ENCODE measurements at places on chromosomes 3 and 15.
A peak's percentile ranks its signal among the peaks of the same experiment; 100 is the strongest.

- DNase-seq = peak; percentile 1
Measured at GRCh38 chr3:129974833-129975704, 549 bp downstream of the TRH start.

DNA sequence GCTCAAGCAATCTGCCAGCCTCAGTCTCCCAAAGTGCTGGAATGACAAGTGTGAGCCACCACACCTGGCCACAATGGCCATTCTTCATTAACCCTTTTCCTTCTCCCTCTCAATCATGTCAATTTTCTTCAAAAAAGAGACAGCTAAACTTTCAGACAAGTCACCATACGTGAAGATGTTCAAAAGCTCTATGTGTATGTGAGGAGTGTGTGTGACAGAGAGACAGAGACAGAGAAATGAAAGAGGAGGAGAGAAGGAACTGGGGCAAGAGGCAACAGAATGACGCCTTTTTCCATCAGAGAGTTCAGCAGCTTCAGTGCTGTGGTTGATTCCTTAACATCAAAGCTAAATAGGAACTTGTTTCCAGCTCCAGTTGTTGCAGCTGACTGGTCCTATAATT is 27.4 kb downstream of the OSBPL10 start:
- DNase-seq = no peak

- no peak for DNase-seq
Measured at GRCh38 chr3:186170516-186170915, 61.6 kb upstream of the ETV5 start.

DNA sequence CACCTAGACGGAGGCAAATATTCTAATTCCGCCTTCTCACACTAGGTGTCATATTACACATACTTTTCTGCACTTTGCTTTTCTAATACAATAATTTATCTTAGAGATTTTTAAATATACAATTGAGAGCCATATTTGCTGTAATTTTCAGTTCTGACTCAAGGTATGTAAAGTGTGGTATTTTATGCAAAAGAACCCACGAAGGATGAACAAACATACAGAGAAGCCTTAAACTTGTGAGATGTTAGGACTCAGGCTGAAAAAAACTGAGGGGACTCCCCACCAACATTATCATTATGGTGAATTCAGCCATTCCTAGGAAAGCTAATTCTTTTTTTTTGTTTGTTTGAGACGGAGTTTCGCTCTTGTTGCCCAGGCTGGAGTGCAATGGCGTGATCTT is 9.6 kb downstream of the ZBTB11 start:
- no peak for DNase-seq

GRCh38 chr15:27070841-27071240 is 99.9 kb downstream of the GABRG3 start:
- DNase-seq = no peak

GRCh38 chr3:158355623-158356588 is 215.1 kb upstream of the MLF1 start:
- DNase-seq = no peak

DNA sequence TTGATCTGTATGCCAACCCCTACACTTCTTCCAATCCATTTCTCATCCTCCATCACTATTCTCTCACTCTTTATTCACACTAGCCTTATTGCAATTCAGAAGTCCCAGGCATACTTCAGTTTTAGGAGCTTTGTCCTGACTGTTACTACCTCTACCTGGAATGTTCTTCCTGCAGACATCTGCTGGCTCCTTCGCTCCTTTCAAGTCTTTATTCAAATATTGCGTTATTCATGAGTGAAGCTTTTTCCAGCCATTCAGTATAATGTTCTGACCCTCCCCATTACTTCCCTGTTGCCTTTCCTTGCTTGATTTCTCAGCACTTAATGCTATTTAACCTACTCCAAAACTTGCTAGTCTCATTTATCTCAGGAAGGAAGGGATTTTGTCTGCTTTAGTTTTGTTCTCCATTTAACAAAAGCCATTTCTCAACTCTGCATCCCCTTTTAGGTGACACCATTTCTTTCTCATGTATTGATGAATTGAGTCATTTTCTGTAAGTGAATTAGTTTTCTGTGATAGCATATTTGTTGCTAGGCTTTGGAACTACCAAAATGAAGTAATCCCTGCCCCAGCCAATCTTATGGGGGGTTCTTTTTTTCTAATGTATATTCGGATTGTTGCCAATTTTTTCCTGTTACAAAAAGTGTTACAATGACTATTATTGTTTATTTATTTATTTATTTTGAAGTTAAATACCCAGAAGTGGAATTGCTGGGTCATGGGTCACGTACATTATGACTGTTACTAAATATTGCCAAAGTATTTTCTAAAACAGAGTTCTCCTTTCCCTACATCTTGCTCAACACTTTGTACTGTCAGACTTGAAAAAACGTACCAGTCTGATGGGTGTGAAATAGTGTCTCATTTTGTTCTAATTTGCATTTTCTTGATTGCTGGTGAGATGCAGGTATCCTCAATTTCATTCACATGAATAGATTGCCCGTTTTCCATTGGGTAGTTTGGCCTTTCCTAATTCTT is 9.4 kb downstream of the ATP11B start:
- no peak for DNase-seq

GRCh38 chr15:96285729-96286254 is 44.7 kb upstream of the NR2F2 start:
- no peak for DNase-seq

GRCh38 chr3:183875411-183875810 is 9.3 kb downstream of the PARL start:
- DNase-seq = no peak

- peak; percentile 50 for DNase-seq
Measured at GRCh38 chr3:126476166-126477060, 722 bp upstream of the ZXDC start.

- no peak for DNase-seq
Measured at GRCh38 chr3:169242708-169243513, 420.6 kb downstream of the MECOM start.

DNA sequence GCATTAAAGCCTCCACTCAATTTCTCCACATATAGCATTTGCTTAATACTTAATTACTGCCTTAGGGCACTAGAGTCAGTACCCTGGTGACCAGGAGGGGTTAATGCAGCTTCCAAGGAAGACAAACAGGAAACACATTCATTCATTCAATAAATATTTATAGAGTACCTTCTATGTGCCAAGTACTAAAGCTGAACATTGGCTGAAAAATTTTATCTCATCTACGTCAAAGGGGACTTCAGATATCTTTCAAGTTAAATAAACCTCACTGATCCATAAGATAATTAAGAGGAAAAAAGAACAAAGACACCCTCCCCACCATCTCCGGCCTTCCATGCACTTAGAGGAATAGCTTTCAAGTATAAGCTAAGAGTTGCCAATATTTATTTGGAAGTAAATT is 156.9 kb upstream of the PRICKLE2 start:
- no peak for DNase-seq

GRCh38 chr3:52721002-52721729 is 15.3 kb downstream of the SPCS1 start:
- peak; percentile 33 for DNase-seq

DNA sequence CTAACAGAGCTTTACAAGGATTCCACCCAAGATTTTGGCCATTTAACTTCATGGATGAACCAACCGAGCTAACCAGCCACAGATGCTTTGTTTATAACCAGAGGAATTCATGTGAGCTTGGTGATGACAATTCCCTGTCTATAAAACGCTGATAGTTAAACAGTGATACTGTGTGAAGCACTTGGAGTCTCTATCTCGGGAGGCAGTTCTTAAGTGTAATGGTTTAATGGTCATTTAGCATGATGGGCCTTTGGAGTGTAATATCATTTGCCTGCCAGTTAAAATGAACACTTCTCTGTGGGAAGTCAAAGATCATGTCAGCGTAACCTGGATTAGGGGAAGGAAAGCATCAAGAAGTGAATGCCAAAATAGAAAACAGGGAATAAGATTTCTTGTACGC is 368.6 kb upstream of the THRB start:
- no peak for DNase-seq

GRCh38 chr3:119302697-119303551 is 8.7 kb downstream of the ARHGAP31 start:
- no peak for DNase-seq

- no peak for DNase-seq
Measured at GRCh38 chr3:134136604-134137003, 106.9 kb upstream of the SLCO2A1 start.

- no peak for DNase-seq
Measured at GRCh38 chr15:64897345-64897985, 14.2 kb upstream of the ANKDD1A start.

DNA sequence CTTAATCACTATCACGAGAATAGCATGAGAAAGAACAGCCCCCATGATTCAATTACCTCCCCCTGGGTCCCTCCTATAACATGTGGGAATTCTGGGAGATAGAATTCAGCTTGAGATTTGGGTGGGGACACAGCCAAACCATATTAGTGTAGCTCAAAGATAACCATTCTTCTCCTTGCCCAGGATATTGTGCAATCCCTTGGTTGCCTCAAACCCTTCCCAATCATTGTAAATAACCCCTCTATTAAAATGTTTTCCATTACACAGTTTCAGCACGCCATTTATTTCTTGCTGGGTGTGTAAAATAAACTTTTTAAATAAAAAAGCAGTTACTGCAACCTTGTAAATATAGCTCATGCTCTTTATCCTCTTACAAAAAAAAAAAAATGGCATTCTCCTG is 47.7 kb downstream of the ZNF385D start:
- no peak for DNase-seq

- DNase-seq = peak; percentile 50
Measured at GRCh38 chr3:124928333-124929202, 6.0 kb downstream of the MUC13 start.

GRCh38 chr3:134356411-134357040 is 17.7 kb downstream of the AMOTL2 start:
- DNase-seq = no peak

- no peak for DNase-seq
Measured at GRCh38 chr3:151724576-151725562, 8.9 kb upstream of the AADACL2 start.

DNA sequence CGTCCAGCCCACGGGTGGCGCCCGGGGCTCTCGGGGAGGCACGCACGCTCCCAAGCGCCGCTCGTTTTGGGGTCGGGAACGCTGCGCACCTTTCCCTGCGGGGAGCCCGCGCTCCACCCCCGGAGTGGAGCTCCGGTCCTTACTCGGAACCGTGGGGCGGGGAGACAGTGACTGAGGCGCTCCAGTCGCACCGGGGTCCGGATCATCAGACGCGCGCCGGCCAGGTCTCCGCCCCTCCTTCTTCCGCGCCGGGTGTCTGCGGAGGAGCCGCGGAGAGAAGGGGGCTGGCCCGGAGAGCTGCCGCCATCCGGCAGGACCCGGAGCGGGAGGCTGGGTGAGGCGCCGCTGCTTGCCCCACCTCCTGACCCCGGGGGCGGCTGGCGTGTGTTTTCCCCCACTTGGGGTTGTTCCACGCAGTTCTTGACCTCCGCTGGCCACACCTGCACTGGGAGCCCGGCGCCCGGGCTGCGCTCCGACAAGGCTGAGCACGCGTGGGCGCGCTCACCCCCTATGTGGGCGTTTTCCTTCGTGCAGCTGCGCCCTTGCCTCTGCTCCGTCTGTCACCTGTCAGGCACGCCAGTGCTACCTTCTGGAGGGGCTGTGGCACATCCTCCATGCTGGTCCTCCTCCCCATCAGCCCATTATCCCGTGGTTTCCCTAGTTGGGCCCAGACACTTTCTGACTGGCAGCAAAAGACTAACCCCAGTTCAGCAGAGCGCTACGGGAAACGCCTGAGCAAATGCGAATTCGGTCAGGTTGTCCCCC is at the start of gene MCF2L2:
TSS of gene MCF2L2 (minus strand) at position 173 of the 765 bp plus-strand sequence. CDS start 642 bp downstream, outside the sequence.
- DNase-seq = peak; percentile 82

- no peak for DNase-seq
Measured at GRCh38 chr3:151726016-151726415, 7.7 kb upstream of the AADACL2 start.

GRCh38 chr3:25586167-25586505 is 78.6 kb downstream of the TOP2B start:
- DNase-seq = no peak

GRCh38 chr15:95839367-95839782 is 491.1 kb upstream of the NR2F2 start:
- peak; percentile 31 for DNase-seq

DNA sequence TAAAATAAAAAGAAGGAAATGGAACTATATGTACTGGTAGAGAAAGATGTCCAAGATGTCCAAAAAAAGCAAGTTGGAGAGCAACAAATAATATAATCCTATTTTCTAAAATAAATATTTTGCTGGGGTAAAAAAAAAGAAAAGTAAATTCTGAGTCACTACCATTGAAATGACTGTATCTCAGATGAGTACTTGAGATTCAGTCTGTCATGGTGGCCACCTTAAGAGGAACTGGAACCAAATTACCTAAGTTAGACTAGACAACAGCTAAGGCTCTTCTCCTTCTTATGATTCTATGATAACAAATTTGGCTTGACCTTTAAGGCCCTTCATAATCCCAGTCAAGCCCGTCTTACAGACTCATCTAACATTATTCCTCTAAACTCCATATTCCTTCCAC is 270.6 kb upstream of the HES1 start:
- no peak for DNase-seq

GRCh38 chr15:73818308-73818985 is 54.9 kb upstream of the TBC1D21 start:
- no peak for DNase-seq

- DNase-seq = no peak
Measured at GRCh38 chr15:54518156-54518882, 540.1 kb downstream of the UNC13C start.

GRCh38 chr3:31610700-31611275 is 78.1 kb downstream of the STT3B start:
- no peak for DNase-seq

DNA sequence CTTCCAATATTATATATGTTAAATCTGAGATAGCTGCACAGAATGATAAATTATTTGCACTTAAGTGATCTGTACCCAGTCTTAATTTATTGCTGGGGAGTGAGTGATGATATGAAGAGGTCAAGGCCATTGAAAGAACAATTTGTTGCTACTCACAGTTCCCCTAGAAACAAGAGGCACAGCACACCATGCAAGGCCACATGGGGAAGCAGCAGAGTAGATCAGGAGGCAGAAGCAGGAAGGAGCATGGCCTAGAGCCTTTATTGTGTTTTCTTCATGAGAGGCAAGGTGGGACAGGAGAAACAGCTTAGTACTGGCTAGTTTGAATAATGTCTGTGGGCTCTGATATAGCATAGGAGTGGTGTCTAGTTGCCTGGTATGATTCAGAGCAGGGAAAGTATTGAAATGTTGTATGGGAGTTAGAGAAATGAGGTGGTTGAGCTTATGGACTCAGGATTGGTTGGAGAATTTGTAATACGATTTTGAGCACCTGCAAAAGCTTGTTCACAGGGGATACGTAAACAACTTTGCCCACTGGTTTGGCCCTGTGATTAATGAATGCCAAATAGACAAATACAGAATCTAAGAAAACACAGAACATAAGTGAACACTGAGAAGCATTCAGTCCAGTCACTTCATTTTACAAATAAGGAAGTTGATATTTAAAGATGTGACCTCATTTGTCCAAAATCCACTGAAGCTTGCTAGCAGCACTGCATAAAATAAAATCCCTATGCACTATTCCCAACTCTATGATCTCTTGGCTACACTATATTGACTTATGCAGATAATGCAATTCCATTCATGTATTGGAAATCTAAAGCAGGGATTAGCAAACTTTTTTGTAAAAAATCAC is 71.7 kb downstream of the TMCO5A start:
- no peak for DNase-seq
